ENCODE measurements at places on chromosomes 7 and 10.

DNA sequence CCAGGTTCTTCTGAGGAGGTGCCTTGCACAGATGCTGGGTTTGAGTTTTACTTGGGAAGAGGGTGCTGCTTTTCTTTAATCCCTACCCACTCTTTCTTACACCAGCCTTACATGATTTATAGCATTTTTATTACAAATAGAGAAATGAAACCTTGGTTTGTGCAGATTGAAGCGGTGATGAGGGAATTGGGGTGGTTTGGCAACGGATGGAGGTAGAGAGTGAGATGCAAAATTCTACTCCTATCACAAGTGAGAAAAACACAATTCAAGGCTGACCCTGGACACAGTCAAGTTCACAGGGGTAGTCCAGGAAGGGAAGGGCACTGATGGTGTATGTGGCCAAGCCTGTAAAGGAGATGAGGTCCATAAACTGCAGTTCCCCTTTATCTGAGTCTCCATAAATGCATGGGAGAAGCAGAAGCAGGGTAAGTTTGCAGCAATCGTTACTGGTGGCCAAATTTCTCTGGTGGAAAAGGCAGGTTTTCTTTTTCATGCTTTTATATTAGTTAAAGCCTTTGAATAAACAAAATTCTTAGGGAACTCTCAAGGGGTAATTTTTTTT is 214.3 kb downstream of the JAZF1 start:
- no peak for DNase-seq

GRCh38 chr10:126124046-126124445 is 227.7 kb downstream of the FANK1 start:
- DNase-seq, result no peak

DNA sequence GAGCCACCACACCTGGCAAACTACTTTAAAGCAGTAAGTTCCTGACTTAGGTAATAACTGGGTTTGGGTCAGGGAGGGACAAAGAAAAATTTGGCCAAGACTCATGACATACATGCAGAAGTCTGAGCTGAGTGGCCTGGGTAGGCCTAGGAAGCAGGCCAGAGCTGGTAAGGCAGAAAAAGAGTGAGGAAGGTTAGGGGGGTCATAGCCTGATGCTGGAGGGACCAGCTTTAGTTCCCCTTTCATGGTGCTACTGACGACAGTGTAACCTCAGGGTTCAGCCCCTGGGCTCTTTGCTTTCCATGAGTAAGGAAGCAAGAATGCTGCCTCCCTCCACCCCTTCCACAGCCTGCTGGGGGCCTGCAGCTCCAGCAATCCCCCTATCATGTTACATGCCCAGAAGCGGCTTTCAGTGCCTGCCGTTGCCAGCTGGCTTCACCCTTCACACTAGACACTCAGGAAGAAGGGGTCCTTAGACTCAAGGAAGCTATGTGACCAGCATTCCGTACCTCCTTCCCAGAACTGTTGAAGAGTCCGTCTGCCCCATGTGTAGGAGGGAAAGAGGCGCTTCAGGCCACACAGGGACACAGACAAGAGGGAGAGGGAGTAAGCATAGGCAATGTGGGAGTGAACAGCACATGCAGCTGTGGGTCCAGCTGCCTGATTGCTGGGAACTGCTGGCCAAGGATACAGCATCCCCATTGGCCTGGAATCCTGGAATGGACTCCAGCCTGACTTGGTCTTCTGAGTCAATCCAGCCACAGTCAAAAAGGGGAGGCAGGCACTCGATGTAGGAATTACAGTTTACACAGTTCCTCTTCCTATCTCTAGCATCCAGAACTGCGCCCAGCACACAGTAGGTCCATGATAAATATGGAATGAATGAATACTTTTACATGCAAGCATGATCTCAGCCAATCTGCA is 4.1 kb upstream of the PLAU start:
- DNase-seq, result no peak

GRCh38 chr10:92846-93245 is 42.4 kb upstream of the ZMYND11 start:
- DNase-seq, result no peak

DNA sequence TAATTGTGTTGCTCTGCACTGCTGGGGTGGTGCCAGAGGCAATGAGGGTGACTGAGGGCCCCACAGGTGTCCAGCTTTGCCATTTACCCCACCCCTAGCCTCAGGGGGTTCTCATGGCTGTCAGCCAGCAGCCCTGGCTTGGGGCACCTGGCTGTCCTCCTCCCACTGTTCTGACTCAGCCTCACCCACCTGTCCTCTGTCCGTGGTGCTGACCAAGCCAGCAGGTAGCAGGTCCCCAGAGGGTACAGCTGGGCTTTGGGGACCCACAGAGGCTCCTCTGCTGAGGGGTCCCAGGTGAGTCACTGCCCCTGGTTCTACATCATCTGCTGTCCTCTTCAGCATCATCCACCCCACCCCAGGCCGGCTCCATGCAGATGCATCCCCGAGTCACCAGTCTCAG is 32.2 kb upstream of the ZNF716 start:
- DNase-seq, result no peak

DNA sequence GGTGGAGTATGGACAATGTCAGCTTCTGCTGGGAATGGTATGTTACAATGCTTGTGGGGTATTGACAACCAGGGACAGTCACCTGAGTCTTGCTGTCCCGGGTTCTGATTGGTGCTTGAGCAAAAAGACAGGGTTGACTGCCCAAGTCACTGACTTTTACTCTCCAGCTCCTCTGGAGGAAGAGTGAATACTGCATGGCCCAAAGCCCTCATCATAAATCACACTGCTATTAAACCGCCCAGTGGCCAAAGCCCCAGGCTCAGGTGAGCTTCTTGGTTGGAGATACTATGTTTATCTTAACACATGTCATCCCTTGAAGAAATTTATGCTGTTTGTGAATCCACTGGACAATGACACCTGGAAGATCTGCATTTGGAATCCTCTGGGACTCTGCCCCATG is 90.0 kb upstream of the IGFBP3 start:
- no peak for DNase-seq

GRCh38 chr10:107341281-107341680 is 176.8 kb upstream of the SORCS1 start:
- DNase-seq, result no peak

- DNase-seq, result no peak
Measured at GRCh38 chr10:52446391-52446790, 132.3 kb downstream of the DKK1 start.

GRCh38 chr7:120949393-120949911 is 1.1 kb upstream of the ING3 start:
- no peak for DNase-seq

Measured in stimulated activated CD4-positive, alpha-beta T cell treated with anti-CD3 and anti-CD28 coated beads, Interleukin-1b, Interleukin-23, amount 100 ng/mL, for 4 hours (primary cell).